ENCODE measurements at places on chromosomes 4 and X.

- DNase-seq, result no peak
These were observed 118.3 kb downstream of the TMA16 start for GRCh38 chr4:163612762-163613161.

DNA sequence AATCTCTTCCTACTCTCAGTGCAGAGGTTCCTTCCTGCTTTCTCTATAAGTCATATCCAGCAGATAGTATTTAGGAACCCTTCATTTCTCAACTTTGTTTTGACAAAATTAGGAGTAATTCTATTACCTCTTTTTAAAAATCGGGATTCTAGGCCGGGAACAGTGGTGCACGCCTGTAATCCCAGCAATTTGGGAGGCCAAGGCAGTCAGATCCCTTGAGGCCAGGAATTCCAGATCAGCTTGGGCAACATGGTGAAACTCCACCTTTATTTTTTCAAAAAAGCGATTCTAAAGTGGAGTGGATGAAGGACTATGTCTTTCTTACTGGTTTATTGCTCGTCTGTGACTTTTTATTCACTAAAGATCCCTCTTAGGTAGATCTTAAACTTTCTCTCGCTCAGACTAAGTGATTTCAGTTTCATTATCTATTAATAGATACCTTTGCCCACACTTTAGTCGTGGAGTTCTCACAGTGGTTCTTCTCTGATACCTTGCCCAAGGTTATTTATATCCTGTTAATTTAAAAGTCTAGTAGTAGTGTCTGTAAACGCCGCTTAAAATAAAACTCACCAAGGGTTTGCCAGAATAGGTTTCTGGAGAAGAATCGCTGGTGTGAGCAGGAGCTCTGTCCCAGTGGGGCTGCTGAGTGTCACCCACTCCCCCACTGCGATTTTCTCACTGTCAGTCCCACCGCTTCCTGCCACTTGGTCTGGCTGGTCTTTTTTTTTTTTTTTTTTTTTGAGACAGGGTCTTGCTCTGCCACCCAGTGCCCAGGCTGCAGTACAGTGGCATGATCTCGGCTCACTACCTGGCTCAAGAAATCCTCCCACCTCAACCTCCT, 27.0 kb upstream of the TMEM131L start:
- no peak for DNase-seq

DNA sequence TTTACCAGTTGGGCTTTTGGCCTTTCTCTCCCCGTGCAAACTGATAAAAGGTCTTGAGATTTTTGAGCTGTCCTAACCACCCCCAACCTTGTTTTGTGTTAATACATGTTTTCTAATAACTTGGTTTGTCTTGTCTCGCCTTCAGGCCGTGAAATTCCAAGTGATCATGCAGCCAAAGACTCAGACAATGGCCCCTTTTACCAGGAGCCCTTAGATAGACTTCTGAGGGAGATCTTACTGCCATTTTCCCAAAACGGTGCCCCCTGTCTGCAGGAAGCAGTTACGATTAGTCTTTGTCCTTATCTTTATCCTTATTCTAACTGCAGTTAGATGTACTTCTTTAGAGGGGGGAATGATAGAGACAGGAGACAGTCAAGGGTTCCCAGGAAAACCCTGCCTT, 245.3 kb upstream of the HDX start:
- no peak for DNase-seq

- no peak for DNase-seq
These were observed 856 bp downstream of the SLC9B1 start for GRCh38 chr4:103018391-103019307.

- DNase-seq, result no peak
These were observed 252.4 kb upstream of the FAT4 start for GRCh38 chr4:125062115-125063050.

- DNase-seq, result no peak
These were observed 47.1 kb downstream of the CHIC2 start for GRCh38 chr4:54017308-54017707.

DNA sequence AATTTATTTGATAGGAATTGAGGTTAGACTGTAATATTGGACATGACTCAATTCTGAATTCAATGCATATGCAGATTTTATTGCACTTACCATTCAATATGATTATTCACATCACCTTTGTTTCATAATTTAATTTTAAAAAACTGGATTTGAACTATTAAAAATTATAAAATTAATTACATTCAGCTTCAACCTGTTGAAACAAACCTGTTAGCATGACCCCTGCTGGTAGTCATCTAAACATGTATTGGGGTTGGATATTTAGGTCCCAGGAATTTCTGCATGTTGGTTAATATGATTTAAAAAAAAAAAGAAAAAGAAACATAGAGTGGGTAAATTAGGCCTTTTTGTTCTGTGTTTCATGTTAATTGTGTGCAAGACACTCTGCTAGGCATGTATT, 85.9 kb downstream of the ARSJ start:
- no peak for DNase-seq

DNA sequence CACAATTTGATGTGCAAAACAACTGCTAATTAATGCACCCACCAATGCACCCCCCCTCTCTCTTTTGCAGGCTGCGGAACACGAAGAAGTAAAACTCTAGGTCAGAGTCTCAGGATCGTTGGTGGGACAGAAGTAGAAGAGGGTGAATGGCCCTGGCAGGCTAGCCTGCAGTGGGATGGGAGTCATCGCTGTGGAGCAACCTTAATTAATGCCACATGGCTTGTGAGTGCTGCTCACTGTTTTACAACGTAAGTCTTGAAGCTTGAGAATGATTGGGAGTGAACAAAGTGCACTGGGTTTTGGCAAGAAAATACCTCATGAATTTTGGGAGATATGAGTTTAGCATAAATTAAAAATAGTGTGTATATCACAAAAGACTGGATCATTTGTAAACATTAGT, 28.9 kb downstream of the TMPRSS11E start:
- no peak for DNase-seq

- DNase-seq, result no peak
These were observed 56.6 kb downstream of the LINC00632 start for GRCh38 chrX:140766024-140766611.

Measured in AG09309 (cell line).